Brain microvascular endothelial cell (primary cell): ENCODE measurements at places on chromosomes 3 and 15.
A peak's percentile ranks its signal among the peaks of the same experiment; 100 is the strongest.

GRCh38 chr15:52651868-52652267 lies 27.3 kb downstream of the ATOSA start:
- peak; percentile 92 for DNase-seq

DNA sequence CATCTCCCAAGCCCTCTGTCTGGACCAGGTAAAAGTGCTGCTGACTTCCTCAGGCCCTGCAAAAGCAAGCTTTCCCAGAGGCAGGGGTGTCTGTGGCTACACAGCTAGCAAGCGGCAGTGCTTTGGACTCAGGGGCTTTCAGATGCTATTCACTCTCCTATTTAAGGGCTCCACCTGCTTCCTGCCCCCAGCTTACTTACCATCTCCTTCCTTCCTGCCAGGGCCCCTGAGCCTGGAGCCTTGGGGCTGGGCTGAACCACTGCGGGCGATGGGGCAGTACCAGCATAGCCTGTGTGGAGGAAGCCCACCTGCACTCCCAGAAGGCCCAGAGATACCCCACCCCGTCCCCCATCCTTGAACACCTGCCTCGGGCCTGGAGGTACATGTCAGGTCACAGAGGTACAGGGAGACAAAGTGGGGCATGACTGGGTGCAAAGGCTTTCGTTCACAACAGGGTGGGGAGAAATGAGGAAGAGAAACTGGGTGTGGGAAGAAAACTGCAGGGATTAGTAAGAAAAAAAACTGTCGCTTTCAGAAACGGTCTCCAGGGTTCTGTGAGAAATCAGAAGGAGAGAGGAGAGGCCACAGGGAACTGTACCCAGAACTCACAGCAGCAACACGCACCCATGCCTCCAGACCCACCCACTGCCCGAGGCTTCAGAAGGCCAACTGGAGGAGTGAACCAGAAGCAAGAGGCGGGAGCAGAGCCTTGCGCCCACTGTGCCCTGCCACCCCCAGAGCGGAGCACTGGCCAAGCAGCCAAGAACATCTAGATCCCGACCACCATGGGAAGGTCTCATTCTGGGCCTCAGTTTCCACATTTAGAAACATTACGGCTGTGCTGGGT lies 49.5 kb downstream of the CCDC12 start:
- DNase-seq, result no peak

DNA sequence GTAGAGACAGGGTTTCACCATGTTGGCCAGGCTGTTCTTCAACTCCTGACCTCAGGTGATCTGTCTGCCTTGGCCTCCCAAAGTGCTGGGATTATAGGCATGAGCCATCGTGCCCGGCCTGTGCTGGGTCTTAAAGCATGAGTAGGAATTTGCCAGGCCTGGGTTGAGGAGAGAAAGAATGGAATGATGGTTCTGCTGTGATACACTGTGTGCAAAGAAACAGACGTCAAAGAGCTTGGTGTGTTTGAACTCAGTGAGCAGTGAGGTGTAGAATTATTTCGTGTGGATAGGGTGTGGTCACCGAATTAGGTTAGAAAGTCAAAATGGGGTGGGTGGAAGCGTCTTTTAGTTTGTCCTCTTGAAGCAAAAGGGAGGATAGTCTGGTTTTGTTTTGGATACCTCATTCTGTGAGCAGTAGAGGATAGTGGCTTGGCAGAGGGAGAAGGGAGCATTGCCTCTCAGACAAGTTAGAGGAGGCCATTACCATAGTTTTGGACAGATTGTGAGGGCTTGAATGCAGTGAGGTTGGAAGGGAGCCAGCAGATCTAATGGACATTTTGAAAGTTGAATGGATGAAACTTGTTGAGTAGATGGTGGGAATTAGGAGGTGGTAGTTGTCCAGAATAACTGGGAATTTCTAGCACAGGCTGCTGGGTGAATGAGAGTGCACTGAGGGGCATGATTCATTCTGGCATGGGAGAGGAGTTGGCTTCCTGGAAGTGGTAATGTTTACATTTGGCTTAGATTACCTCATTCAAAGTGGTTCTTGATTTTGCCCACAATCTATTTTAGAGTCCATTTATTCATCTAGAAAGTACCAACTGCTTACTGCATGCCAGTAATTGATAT lies 27.2 kb downstream of the AKAP13 start:
- DNase-seq, result peak; percentile 84

- DNase-seq, result no peak
Measured at GRCh38 chr15:42461261-42461660, 29.7 kb downstream of the ZNF106 start.

- no peak for DNase-seq
Measured at GRCh38 chr3:69313251-69313650, 72.6 kb downstream of the FRMD4B start.

GRCh38 chr3:98329392-98330124 lies 24.1 kb upstream of the OR5K4 start:
- peak; percentile 64 for DNase-seq

DNA sequence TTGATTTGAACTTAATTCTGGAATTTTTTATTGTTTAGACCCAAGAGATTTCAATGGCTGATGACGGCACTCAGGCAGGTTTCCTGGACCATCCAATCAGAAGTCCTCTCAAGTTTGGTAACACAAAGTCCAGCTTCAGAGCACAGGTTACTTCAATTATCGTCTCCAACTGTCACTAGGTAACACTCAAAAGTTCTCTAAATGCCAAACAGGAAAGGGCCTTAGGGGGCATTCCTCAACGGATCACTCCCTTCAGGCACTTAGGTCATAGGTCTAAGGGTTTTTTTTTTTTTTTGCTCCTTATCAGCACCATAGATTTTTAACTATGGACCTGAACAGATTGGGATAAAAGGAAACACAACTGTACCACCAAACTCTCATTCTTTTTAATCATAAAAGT lies 85.8 kb downstream of the MEIS2 start:
- DNase-seq, result no peak

DNA sequence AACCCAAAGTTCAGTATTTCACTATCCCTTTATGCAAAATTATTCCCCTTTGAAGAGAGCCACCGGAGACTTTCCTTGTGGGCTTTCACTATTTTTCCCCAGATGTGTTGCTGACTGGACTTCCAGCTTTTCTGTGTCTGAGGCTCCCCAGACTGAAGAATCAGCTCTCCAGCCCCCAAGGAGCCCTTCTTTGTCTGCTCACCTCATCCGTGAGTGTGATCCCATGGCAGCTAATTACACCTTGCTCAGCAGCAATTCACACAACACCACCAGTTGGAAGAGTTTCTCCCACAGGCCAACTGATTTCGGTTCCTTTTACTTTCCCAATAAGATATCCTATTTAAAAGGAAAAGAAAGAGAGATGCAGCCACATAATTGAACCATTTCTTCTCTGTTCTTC lies 249.5 kb upstream of the TRIM42 start:
- DNase-seq, result no peak
